Fibroblast of skin of left quadriceps (primary cell): ENCODE measurements at places on chromosomes 16 and 17.

- DNase-seq: no peak
Observed at GRCh38 chr17:14334276-14334840, 33.5 kb downstream of the HS3ST3B1 start.

GRCh38 chr17:36152639-36153120, 23.8 kb downstream of the TBC1D3B start:
- DNase-seq: no peak

- no peak for DNase-seq
Observed at GRCh38 chr17:73628642-73629552, 15.3 kb downstream of the SDK2 start.

GRCh38 chr17:43217614-43218087, 6.0 kb downstream of the TMEM106A start:
- no peak for DNase-seq

- no peak for DNase-seq
Observed at GRCh38 chr17:51419476-51419875, 159.1 kb downstream of the UTP18 start.

DNA sequence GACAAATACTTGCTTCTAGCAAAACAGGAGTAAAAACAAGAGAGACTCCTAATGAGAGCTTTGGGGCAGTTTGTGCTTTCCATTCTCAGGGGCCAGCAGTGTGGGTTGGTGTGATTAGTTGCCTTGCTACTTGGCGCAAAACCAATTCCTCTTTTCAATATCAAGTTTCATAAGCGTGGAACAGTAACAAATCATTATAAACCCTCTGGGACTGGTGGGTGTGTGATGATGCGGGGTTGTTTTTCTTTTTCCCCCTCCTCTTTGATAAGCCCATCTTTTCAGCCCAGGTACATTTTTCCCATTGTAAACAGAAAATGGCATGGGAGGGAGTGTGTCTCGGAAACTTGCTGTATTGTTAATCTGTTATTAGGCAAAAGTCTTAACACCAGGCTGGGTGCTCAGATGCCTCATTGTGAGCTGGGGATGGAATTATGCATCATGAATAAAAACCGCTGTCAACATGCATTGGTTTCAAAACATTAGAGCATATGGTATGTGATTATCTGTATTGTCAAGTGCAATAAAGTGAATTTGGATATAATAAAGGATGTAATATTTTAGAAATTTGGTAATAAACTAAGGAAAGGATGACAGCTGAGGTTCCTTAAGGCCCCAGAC, 166.4 kb downstream of the CCDC182 start:
- peak; percentile 31 for DNase-seq

DNA sequence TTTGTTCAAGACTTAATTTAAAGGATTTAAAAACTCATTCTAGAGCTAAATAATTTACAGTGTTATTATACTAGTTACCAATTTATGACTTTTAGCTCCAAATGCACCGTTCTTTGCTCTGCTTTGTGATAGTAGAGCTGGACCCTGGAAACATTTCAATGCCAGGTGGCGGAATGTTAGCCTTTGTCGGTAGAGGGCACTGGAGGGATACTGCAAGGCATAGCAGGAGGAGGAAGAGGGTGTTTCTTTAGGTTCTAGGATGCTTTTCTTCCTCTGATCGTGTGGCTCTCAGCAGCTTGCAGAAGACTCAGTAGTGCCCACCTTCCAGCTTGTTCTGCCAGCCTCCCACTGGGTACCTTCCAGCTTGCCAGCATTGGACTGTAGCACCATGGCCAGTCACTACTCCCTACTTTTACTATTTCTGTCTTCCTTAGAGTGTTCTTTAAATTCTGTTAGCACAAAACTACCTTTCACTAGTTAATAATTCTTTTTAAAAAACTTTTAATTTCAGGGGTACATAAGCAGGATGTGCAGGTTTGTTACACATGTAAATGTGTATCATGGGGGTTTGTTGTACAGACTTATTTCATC, 325.3 kb downstream of the UTP18 start:
- DNase-seq: no peak

- DNase-seq: no peak
Observed at GRCh38 chr16:71659471-71659870, 33.5 kb downstream of the MARVELD3 start.

- no peak for DNase-seq
Observed at GRCh38 chr17:71455219-71455618, 665.6 kb upstream of the SOX9 start.

- no peak for DNase-seq
Observed at GRCh38 chr17:30296499-30297080, 4.8 kb upstream of the BLMH start.

DNA sequence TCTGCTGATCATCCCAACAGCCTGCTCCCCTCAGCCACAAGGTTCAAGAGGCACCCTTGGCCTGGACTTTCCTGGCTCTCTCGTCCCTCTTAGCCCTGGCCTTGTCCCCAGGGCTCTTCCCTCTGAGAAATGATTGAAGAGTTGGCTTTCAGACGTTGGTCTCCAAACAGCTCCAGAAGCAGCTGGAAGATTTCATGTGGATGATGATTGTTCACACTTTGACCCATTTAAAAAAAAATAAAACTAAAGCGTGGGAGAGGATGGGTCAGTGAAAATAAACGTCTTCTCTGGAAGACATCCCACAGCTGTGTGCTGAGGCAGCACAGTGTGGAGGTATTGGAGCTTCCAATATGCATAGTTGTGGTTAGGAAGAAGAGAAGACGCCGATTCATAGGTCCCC, 54.7 kb upstream of the CDH11 start:
- DNase-seq: peak; percentile 66

DNA sequence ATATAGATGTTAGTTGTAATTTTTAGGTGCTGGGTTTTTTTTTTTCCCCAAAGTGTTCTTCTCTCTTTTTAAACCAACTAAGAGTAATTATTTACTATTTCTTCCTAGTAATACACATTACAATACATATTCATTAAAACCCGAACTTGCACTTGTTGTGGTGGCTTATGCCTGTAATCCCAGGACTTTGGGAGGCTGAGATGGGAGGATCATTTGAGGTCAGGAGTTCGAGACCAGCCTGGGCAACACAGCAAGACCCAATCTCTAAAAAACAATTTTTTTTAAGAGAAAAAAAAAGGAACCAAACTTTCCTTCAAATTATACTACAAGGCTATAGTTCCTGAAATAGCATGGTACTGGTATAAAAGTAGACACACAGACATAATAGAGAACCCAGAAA, 3.8 kb downstream of the EFCAB5 start:
- DNase-seq: no peak

DNA sequence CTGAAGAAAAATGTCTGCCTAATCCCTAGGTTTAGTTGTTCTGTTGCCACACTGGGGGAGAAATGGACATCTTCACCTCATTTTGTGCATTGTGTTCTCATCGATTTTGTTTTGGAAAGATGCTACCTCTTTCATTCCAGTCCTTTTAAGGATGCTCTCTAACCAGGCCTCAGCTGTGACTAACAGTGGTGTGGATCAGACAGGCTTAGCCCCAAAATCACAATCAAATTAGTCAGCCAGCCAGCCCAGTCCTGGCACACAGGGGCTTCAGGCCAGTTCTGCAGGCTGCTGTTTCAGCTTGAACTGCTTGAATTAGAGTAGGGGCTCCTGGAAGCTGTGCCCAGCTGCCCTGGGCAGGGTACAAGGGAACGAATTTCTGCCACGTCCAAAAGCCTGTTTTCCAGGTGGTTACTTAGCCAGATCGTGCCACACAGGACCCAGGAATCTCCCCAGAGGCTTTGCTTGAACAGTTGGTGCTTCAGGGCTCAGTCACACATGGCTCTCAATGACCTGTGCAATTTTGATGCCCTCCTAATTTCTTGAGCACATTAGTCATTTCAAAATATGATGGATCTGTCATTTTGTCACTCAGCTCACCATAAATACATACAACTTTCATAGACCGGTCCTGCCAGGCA, 60.7 kb downstream of the CLEC16A start:
- no peak for DNase-seq

- no peak for DNase-seq
Observed at GRCh38 chr16:76899767-76900166, 291.2 kb upstream of the MON1B start.

GRCh38 chr16:15832241-15832640, 24.6 kb downstream of the MYH11 start:
- DNase-seq: no peak

DNA sequence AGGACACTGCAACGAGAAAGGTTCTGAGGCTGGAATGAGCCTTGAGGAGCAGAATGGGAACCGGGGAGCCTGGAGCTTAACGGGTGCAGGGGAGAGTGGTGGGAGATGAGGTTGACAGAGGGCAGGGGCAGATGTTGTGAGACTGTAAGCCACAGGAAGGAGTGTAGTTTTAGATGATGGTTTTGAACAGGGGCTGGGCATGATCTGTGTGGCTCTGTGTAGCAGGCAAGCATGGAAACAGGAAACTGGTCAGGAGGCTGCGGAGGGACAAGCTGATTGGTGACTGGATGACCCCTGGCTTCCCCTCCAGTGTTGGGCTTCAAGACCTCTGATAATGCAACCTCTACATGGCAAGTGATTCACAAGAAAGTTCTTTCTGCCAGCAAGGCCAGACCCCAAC, 1.4 kb upstream of the CNGB1 start:
- DNase-seq: no peak

DNA sequence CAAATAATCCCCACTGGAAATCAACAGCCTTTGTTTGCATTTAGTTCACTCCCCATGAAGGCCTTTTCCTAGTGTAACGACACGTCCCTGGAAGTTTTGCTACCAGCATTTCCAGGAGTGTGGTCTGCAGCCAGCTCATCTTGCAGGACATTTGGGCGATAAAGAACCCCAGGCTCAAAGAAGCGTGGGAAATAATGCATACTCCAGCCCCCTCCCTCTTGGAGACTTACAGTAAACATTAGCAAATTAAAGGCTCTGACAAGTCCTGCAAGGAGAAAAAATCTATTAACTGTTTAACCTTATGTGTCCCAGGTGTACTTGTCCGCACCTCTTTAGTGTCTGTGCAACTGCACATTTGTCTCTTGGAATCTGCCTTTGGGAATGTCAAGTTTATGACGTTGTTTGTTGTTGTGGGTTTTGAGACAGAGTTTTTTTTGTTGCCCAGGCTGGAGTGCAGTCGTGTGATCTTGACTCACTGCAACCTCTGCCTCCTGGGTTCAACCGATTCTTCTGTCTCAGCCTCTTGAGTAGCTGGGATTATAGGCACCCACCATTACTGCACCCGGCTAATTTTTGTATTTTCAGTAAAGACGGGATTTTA, 131.1 kb downstream of the ABCC1 start:
- DNase-seq: no peak

GRCh38 chr16:74216319-74216718, 80.3 kb upstream of the PSMD7 start:
- DNase-seq: peak; percentile 60

DNA sequence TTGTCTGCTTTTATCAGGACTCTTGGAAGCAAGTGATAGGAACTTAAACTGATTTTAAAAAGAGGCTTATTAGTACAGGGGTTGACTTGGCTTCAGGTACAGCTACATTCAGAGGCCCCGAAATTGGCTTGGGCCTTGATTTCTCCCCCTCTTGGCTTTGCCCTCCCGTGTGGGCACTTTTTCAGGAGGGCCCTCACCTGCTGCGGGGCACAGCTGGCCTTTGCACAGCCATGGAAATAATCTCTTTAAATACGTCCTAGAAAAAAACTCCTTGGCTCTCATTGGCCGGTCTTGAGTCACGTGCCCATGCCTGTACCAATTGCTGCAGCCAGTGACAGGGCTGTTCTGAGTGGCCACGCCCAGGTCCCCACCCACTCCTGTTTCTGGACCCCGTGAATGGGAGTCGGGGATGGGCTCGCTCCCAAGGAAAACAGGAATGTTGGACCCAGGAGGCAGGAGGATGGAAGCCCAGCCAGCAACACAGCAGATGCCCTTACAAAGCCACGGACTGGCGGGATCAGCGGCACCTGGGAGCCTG, 15.0 kb downstream of the CA5A start:
- no peak for DNase-seq

- no peak for DNase-seq
Observed at GRCh38 chr16:57999366-57999970, 1.0 kb downstream of the ZNF319 start.

DNA sequence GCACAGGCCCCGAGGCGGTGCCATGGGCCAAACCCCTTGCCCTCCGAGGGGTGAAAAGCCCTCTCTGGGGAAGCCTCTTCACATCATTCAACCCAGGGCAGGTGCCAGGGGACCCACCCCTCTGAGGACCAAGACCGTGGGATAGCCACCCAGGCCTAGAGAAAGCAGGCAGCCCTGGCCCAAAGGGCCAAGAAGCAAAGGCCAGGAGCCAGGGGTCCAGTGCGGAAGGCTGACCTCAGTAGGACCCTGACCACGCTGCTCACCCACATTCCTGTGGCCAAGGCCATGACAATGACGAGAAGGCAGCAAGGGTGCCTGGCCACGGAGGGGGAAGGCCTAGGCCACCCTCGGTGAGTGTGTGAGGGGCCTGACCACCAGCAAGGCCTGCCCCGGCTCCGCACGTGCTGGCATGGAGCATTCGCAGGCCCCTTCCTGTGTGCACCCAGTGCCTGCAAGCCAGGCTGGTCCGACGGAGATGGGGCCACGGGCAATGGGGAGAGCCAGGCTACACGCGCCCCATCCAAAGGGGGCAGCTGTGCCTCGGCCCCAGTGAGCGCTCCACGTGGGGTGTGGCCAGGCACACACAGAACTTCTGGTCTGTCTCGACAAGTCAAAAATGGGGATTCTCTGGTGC, 24.5 kb upstream of the RASD1 start:
- DNase-seq: no peak

GRCh38 chr16:86531641-86532525, 21.6 kb downstream of the FOXF1 start:
- DNase-seq: no peak

DNA sequence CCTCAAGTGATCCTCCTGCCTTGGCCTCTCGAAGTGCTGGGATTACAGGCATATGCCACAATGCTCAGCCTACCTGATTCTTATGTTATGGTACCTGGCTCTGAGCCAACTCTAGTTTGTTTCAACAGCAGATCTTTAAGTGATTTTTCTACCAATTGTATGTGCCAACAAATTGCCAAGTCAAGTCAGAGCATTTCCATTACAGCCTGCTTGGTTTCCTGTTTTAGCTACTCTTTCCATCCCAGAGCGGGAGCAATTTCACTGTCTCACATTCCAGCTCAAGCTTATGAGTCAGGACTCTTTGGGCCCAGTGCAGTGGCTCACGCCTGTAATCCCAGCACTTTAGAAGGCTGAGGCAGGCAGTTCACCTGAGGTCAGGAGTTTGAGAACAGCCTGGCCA, 30.8 kb upstream of the RBBP6 start:
- DNase-seq: peak; percentile 30

- DNase-seq: no peak
Observed at GRCh38 chr16:53745753-53746266, 41.9 kb downstream of the FTO start.

- DNase-seq: no peak
Observed at GRCh38 chr17:31431852-31432658, 40.6 kb downstream of the RAB11FIP4 start.

DNA sequence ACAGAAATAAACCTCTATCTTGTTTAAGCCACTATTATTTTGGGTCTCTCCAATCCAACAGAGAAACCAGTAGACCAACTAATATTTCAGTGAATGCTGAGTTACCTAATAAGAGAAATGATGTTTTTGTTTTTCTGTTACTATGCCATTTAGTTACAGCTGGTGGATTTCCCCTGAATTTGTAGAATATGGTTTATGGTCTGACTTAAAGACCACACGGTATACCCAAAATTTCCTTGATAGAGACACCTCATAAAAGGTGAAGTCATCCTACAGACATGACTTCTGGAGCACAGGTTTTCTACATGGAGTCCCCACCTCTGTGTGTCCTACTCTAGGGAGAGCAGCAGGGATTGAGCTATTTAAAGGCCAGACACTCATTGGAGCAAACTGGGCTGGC, 13.3 kb downstream of the PIK3R5 start:
- no peak for DNase-seq
